Activated T-helper 2 cell treated with anti-CD3 and anti-CD28 coated beads, Interferon-gamma antibody, Interleukin-2, Interleukin-4, amounts not matched to agents 10 μg/mL and 5 μg/mL and 100 μg/mL, durations not matched to agents 14 hours and 24 hours and 36 hours (primary cell): ENCODE measurements at places on chromosomes 2 and 18. TPM values are rescaled to one million over a fixed set of nuclear protein-coding genes. Genes with fewer than 3 reads are reported as not detected.
A peak's percentile ranks its signal among the peaks of the same experiment; 100 is the strongest.

DNA sequence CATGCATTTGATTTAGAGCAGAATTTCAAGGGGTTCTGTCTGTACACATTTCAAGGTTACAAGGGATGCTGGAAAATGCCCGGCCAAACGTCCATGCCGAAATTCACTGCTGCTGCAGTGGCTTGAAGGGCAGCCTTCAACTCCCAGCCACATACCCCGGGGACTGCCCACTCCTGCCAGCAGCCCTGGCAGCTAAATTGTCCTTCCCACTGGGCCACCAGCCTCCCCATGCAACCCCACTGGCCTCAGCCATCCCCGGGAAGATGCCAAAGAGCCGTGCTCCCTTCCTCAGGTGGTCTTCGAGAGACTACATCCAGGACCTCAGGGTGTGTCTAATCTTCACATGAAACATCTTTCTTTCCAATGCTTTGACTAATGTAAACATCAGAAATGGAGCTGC lies 478.7 kb upstream of the MYT1L start:
- H3K27ac ChIP-seq, result no peak overlapping the region
- no peaks in the 10 kb centered on the region for H3K27me3 ChIP-seq
- no peak overlapping the region for H3K4me3 ChIP-seq
- DNase-seq, result no peak
- H3K4me1 ChIP-seq, result no peaks in the 10 kb centered on the region
- H3K36me3 ChIP-seq, result no peaks in the 10 kb centered on the region

The SMAD4 gene
- 73.0 and 77.1 TPM in 2 replicates for total RNA-seq

The SH3RF3 gene
- total RNA-seq, result 0.64 and 0.78 TPM in 2 replicates

- H3K36me3 ChIP-seq, result peaks cover under 1% of the 10 kb centered on the region
- H3K27ac ChIP-seq, result no peak within 1 kb of the TSS
- no peaks in the 10 kb centered on the region for H3K4me1 ChIP-seq
- peaks cover 3% of the 10 kb centered on the region for H3K27me3 ChIP-seq
- DNase-seq, result no peak
- H3K4me3 ChIP-seq, result no peak within 1 kb of the TSS
Measured at GRCh38 chr2:96642564-96643360, at the start of gene FER1L5. TSS of gene FER1L5 (plus strand) at chr2:96642764. CDS start at chr2:96642837, 73 bp downstream.

DNA sequence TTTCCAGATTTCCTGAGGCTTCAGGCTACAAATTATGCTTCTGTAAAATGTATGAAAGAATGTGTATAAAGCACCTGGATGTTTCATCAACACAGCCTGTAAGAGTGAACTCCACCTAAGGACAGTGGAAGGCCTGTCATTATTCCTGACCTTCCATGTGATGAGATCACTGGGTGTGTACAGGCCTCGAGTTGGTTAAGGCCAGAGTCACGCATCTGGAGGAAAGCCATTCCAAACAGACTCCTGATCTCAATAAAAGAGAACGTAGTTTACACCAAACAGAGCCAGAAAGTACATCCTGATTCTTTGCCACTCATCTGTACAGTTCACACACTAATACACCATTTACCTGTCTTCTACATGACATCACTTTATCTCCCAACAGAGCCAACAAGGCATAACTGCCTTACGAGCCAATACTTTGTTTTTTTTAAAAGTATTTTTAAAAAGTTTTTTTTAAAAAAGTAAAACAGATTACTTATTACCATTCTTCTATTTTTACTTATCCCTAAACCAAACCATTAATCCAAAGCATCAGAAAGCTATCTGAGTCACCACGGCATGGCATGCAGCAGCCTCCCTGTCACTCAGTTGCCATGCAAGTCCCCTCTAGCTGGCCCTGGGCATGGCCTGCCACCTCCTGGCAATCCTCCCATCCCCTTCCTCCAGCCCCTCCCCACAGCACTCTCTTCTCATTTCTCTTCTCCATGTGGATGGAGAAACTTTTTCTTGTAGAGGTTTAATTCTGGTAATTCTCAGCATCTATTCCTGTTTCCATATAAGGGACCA lies 78.8 kb upstream of the TFCP2L1 start:
- DNase-seq, result no peak
- H3K4me1 ChIP-seq, result peaks cover 7% of the 10 kb centered on the region
- H3K36me3 ChIP-seq, result peaks cover 58% of the 10 kb centered on the region
- H3K4me3 ChIP-seq, result no peak overlapping the region
- no peaks in the 10 kb centered on the region for H3K27me3 ChIP-seq
- no peak overlapping the region for H3K27ac ChIP-seq

DNA sequence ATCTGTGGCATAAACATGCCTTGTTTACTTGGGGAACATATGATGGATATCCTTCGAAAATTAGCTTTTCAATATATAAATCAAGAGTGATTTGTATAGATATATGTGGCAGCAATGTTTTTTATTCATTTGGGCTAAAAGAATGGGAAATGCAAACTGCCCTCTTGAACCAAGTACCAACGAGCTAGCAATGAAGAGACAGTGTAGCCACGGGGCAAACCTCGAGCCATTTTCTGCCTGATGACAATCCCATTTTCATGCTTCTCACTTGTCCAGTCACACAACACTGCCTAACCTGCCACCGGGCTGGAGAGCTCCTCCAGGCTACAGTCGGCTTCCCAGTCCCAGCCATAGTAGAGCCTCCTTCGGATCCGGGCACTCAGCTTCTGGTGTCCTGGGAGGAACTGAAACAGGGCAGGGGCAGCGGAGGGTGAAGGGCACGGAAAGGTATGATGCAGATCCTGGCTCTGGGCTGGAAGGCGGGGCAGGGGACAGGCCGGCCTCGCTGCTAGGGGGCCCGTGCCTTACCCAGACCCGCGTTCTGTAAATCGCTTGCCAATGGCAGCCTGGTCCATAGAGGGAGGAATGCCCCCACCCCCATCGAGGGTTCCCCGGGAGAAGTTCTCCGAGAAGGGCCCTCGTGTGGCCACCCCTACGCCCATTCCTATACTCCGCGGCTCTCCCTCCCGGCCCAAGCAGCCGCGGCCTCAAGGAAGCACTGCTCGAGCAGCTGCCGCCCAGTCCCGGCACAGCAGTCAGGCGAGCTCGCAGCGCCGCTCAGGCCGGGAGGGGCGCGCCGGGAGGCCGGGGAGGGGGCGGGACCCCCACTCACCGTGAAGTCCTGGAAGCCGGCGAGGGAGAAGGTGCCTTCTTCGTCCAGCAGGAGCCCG lies 552 bp downstream of the CNPPD1 start:
- peak overlapping the region; percentile 86 for H3K4me3 ChIP-seq
- H3K4me1 ChIP-seq, result peaks cover 37% of the 10 kb centered on the region
- no peak for DNase-seq

- no peak overlapping the region for H3K27ac ChIP-seq
- peaks cover 13% of the 10 kb centered on the region for H3K27me3 ChIP-seq
- no peak overlapping the region for H3K4me3 ChIP-seq
- H3K4me1 ChIP-seq, result no peaks in the 10 kb centered on the region
- DNase-seq, result no peak
Measured at GRCh38 chr2:120526047-120526562, 180.2 kb downstream of the INHBB start.

DNA sequence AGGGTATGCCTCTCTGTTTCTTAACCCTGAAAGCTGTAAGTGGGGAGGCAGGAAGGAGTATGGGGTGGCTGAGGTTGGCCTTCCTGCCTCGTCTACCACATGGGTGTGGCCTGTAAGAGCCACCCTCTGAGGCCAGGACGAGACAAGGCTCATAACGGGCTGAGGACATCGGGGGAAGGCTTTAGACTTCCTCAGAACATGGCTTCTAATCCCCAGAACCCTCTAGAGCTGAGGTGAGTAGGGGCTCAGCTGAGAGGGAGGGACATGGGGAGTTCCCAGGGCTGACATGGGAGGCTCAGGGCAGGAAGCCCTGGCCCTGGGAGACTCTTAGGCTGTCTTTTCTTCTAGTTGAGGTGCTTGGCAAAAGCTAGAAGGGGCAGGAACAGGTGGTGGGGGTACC lies 36.7 kb downstream of the EMX1 start:
- H3K27ac ChIP-seq, result peak overlapping the region; percentile 86
- peak; percentile 43 for DNase-seq
- peaks cover 23% of the 10 kb centered on the region for H3K4me1 ChIP-seq
- H3K4me3 ChIP-seq, result peak overlapping the region; percentile 79
- no peaks in the 10 kb centered on the region for H3K27me3 ChIP-seq
- H3K36me3 ChIP-seq, result no peaks in the 10 kb centered on the region

DNA sequence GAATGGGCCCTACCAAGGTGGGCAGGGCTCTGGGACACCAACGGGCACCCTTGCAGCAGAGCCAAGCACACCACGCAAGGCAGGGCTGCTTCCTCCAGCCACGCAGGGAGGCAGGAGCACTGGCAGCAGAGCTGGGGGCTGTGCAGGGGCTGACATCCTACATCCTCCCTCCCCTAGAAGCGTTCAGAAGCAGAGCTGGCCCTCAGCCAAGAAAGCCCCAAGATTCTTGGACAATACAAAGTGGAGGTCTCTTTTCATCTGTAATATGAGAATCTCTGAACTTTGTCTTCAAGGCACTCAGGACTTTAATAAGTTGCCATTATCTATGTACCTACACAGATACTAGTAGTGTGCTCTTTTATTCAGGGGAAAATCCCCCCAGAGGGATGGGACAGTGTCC lies 128.1 kb upstream of the AGAP1 start:
- no peak overlapping the region for H3K27ac ChIP-seq
- no peaks in the 10 kb centered on the region for H3K4me1 ChIP-seq

DNA sequence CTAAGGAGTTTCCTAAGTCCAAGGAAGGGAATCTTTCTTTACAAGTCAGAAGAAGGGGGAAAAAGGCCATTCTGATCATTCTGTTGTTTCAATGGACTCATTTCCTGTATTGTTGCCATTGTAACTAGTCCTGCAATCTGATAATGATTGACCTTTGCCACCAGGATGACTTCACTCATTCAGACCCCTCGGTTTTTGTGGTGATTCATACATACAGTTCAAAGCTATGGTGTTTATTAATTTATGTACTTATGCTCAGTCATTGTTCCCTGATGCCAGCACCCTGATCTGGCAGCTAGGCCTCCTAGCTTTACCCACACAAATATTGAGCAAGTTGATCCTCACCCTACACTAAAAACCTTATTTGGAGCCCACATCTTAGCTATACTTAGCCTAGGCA lies 57.6 kb upstream of the ZNF519 start:
- H3K4me1 ChIP-seq, result peaks cover 31% of the 10 kb centered on the region
- peak overlapping the region; percentile 82 for H3K27ac ChIP-seq
- no peak for DNase-seq
- H3K36me3 ChIP-seq, result no peaks in the 10 kb centered on the region
- H3K27me3 ChIP-seq, result no peaks in the 10 kb centered on the region

The LOXHD1 gene
- not detected in 2 replicates for total RNA-seq

DNA sequence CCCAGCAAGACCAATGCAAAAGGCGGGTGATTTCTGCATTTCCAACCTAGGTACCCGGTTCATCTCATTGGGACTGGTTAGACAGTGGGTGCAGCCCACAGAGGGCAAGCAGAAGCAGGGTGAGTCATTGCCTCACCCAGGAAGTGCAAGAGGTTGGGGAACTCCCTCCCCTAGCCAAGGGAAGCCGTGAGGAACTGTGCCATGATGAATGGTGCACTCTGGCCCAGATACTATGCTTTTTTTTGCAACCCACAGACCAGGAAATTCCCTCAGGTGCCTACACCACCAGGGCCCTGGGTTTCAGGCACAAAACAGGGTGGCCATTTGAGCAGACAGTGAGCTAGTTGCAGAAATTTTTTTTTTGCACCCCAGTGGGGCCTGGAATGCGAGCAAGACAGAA lies 662.6 kb upstream of the ACVR2A start:
- peaks cover 17% of the 10 kb centered on the region for H3K4me1 ChIP-seq
- H3K27me3 ChIP-seq, result no peaks in the 10 kb centered on the region
- H3K4me3 ChIP-seq, result no peak overlapping the region
- H3K27ac ChIP-seq, result peak overlapping the region; percentile 60
- DNase-seq, result peak; percentile 23
- no peaks in the 10 kb centered on the region for H3K36me3 ChIP-seq
